ENCODE measurements at places on chromosomes 4 and X.

DNA sequence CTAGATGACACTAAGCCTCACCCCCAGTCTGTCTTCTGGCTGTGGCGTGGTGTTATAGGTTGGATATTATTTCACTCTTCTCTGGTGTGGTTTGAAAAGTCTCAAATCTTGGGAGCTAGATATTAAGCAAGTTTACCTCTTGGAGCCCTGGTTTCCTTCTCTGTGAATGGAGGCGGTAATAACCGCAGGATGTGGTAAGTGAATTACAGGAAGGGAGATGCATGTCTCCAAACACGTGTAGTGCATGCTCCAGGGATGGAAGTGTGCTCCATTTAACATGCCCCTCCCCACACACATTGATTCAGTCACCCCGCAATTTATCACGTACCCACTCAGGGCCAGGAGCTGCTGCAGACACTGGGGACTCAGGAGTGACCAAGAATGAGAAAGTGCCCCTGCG is 4.9 kb downstream of the ZNF275 start:
- DNase-seq, result no peak

DNA sequence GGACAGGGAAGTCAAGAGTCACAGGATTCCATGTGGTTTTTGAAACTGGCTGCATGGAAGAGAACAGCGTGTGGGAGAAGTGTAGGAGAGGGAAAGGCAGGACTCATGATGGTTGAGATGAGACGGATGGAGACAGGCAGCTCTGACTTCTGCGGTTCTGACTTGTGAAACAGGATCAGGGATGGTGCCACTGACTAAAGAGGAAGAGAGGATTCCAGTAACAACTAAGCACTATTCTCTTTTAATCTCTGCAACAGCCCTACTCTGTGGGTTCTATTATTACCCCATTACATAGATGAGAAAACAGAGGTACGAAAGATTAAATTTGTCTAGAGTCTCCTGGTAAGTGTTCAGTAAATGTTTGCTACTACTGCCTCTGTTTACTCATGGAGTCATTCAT is 156.3 kb downstream of the CBR4 start:
- no peak for DNase-seq

DNA sequence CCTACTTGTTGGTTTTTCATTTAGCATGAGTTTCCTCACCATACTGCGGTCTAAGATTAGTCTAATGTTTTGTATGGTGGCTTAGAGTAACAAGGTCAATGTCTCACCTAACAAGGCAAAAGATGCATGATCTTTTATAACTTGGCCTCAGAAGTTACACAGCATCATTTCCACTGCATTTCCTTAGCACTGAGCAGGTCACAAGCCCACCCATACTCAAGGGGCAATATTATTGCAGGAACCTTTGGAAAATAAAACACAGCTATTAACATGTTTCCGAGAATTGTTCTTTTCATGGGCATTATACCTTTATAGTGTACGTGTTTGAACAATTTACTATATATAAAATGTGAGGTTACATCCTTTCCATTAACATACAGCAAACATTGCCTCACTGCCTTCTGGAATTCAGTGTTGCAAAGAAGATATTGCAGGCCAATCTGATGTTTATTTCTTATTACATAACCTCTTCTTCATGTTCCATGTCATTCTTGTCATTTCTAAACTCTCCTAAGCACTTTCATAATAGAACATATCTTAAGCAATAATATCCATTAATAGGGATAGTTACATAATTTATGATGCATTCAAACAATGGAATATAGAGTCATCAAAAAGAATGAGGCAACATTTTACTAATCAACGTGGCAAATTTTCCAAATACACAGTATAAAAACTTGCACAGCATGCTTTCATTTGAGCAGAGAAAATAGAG is 153.8 kb downstream of the AREG start:
- DNase-seq, result no peak

DNA sequence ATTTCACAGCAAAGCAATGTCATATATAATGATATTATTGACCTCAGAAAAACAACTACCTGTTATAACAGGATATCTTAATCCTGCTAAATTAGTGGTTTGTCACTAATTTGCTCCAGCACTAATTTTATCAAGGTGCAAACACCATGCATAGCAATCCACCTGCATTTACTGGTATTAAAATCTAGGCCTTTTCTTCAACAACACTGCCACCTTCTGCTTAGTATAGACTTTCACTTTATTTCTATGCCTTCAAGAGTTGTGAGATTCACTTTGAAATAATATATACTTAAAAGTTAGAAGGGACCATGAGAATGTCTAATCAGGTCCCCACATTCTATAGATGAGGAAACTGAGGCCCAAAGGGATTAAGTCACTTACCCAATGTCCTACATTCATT is 82.1 kb upstream of the IQCM start:
- no peak for DNase-seq

DNA sequence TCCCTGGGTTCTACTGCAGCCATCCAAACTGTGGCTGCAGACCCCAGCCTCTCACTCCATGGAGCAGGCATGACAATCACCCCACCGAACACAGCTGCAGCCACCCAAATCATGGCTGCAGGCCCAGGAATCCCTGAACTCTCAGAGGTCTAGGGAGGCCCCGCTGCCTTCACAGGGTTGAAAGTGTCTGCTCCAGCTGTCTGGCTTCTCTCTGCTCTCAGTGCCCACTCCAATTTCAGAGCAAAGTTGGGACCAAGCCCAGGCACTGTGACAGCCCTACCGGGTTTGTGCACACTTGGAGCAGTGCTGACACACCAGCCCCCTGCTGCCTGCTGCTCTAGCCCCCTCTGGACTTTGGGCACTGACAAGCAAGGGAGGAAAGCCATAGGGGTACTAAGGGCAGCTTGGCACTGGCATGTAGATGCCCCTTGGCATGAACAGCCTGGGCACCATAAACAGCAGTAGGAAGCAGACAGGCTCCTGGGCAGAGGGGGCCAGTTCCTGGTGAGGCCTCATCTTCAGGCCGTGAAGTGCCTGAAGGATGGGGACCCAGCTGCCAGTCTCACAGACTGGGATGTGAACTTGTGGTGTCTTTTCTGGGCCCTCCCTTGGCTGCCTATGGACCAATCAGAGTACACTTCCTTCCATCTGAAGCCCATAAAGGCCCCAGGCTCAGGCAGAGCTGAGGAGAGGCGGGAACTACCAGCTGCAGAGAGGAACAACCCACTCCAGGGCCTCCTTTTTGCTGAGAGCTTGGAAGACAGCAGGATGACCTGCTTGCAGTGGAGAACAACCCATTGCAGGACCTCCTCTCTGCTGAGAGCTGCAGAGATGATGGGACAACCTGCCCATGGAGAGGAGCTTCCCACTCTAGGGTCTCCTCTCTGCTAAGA is 68.8 kb downstream of the TECRL start:
- no peak for DNase-seq

- DNase-seq, result no peak
Observed at GRCh38 chrX:55169782-55170181, 50.4 kb upstream of the PAGE5 start.

DNA sequence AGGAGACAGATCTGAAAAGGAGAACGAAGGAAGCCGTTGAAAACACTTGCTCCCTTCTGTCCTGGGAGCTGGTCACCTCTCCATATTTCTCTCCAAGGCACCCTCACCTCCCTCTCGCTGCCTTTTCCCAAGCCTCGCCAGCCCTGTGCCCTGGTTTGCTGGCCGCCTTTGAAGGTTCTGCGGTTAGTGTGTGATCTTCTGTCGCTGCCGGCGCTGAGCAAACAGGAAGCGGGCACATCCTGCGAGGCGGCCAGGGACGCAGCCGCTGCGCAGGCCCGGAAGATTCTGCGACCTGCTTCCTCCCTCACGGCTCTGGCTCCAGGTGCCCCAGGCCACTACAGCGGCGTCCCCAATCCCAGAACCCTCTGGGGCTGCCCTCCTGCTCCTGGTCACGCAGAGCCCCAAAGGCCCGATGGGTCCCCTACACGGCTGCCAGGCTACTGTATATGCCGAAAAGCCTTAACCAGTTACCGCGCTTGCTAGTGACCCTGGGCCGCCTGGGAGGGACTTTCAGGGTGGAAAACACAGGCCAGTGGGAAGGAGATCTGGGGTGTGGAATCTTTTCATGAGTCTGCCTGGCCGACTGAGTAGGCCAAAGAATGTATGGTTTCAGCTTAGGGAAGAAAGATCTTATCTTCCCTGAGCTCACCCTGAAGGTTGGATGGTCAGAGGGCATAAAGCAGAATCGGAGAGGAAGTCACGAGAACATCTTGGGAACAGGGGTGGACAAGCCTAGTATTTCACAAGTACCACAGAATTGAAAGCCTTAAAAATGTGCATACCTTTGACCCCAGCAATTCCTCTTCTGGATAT is 2.3 kb upstream of the SASH3 start:
- DNase-seq, result peak; percentile 66

DNA sequence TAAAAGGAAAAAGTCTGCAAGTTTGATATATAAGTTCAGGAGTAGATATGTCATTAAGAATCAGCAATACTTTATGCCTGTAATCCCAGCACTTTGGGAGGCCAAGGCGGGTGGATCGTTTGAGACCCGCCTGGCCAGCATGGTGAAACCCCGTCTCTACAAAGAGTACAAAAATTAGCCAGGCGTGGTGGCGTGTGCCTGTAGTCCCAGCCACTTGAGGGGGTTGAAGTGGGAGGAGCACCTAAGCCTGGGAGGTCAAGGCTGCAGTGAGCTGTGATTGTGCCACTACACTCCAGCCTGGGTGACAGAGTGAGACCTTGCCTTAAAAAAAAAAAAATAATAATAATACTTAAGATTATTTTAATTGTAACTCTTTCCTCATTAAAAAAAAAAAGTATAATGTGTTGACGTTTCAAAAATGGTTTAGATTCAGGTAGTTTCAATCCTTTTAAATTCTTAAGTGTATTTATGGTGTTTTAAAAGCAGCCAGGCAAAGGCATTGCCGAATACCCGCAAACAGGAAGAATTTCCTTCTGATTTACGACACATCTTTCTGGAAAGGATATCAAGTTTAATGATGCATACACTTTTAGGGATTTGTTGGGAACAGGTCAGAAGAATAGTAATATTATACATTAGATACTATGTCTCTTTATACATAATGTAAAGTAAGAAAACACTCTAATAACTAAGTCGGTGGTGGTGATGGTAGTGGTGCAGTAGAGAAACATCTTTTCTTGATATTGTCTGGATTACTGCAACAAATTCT is 80.9 kb downstream of the KDM6A start:
- no peak for DNase-seq

DNA sequence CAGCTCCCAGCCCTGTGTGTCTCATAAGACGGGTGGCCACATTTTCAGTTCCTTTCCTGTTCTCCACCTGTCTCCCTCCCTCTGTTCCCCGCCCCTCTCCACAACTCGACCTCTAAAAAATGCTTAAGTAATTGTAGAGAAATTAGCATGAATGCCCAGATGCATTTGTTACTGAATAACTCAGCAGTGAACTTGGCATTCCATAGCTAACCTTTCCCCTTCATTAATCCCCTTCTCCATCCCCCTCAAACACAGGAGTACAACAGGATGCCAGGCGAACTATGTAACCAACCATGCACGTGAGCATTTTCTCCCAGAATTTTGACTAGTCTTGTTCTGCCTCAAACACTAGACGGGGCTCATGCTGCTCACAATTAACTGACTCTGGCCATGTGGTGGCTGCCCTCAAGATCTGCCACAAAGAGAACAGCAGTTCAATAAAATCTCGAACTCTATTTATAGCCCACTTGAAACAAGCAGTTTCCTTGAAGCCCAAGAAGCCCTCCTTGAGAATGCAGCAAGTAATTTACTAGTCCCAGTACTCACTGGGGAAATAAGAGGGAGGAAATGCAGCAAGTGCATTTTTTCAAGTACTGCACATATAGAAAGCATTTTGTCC is 351.2 kb downstream of the ARHGAP24 start:
- no peak for DNase-seq

DNA sequence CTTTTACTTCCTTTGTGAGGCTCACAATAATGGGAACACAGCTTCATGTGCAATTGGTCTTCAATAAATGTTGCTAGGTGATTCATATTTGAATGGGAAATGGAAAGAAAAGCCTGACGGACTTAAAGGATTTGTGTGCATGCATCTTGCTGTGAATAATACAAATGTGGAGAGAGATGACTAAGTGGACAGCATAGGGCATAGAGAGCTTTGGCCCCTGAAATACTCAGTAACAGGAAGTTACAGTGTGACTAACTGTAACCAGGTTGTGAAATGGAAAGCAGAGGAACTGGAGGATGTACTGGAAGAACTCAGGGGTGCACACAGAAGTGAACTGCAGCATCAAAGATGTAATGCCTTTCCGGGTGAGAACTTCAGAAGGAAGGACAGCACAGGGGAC is 206.7 kb downstream of the MGST2 start:
- DNase-seq, result no peak

GRCh38 chr4:57220734-57221133 is 110.5 kb upstream of the IGFBP7 start:
- DNase-seq, result no peak

DNA sequence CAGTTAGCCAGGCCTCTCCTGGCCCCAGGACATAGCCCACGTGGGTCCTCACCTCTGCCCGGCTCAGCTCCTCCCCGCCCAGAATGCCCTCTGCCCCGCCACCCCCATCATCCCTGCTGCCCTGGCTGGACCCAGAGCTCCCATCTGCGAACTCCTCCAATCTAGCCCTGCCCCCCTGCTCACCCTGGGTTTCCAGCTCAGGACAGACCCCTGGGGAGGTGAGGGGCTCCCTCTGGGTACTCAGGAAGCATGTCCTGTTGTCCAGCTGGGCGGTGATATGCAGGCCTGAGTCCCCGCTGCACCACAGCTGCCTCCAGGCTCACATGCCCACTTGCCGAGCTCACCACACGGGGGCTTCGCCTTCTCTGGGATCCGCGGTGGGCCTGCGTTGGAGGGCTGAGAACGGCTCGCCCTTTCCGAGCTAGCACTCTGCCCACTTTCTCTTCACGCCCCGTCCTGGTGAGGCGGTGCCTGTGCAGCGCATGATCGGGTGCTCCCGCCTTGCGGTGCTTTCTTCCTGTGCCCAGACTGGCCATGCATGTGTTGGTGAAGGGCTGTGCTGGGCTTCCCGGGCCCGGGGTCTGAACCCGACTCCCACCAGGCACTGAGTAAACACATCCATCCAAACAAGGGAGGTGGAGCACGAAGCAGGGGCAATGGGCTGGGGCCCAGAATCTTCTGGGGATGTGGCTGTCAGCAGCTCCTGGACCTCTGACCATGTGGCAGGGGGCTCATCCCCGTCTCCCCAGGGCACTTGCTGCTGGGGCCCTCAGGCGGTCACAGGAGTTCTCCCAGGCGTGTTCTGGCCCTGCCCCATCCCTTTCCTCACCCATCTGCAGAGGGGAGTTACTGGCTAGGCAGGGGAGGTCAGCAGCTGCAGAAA is 74.3 kb downstream of the RGS12 start:
- DNase-seq, result no peak
